Activated CD4-positive, CD25-positive, alpha-beta regulatory T cell (primary cell): ENCODE measurements at places on chromosomes 1 and 21.
A peak's percentile ranks its signal among the peaks of the same experiment; 100 is the strongest.

DNA sequence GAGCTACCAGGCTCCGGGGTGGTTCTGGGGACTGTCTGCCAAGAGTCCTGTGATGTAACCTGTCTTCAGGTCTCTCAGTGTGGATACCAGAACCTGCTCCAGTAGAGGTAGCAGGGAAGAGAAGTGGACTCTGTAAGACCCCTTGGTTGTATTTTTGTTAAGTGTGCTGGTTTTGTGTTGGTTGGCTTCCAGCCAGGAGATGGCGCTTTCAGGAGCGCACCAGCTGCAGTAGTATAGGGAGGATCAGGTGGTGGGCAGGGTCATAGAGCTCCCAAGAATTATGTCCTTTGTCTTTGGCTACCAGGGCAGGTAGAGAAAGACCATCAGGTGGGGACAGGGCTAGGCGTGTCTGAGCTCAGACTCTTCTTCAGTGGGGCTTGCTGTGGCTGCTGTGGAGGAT is 1147.2 kb upstream of the ADGRL4 start:
- DNase-seq: no peak

DNA sequence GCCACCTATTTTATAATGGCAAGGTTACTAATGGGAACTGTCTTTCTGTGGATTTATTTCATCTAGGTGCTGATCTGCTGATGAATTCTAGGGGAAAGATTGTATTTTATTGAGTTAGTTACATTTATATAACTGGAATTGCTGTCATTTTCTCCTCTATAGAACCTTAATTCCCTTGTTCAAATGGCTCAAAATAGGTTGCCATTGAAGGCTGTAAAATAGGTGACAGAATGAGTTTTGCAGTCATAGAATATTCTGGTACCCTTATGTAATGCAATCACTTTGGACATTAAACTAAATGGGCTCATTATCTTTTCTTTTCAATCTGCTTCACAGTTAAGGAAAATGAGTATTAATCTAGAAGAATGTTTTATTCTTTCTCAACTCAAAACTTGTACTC is 131.0 kb downstream of the CTH start:
- DNase-seq: no peak

GRCh38 chr21:41600116-41600515 is 92.2 kb upstream of the TMPRSS2 start:
- no peak for DNase-seq

DNA sequence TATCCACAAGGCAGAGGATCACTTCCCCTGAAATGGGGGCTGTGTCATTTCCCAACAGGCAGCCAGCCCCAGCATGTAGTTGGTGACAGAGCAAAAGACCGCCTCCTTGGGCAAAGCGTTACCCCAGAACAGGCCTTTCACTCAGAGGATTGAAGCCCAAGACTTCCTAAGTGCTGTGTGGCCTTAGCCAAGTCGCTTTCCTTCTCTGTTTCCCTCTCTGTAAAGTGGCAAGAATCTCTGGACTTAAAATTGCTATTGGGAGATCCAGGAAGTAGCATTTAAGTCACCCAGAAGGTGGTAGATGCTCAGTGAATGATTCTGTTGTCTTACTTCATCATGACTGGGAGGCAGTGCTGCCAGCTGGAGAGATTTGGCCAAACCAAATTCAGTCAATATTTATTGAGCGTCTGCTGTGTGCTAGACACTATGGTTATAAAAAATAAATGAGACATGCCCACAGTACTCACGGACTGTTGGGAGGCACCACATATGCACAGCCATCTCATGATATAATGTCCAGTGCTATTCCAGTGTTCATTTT is 35.3 kb downstream of the NIPAL3 start:
- no peak for DNase-seq

- no peak for DNase-seq
Observed at GRCh38 chr1:61081686-61082310, 563 bp upstream of the NFIA start.

GRCh38 chr1:41917835-41918449 is 780 bp downstream of the HIVEP3 start:
- peak; percentile 12 for DNase-seq

- DNase-seq: no peak
Observed at GRCh38 chr1:8463144-8463927, 145.4 kb downstream of the SLC45A1 start.

DNA sequence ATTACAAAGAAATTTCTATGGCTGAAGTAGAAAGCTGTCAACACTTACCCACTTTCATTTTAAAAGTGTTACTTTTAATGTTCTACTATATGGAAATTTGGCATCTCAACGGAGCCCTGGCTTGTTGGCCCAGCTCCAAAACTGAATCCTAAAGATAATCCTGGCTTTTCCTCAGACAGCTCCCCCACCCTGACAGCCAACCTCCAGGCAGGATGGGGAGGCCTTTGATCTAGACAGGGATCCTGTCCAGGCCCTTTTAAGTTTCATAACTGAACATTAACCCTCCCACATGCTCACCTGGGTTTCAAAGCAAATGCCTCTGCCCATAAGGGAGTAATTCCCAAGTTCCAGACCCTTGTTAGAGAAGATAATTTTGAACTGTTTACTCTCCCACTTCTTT is 99.3 kb upstream of the RALGPS2 start:
- no peak for DNase-seq

GRCh38 chr1:67832737-67833601 is at the start of gene GNG12:
Gene GNG12 (minus strand): TSS chr1:67833467. CDS start chr1:67707686, 125,781 bp downstream.
- no peak for DNase-seq

DNA sequence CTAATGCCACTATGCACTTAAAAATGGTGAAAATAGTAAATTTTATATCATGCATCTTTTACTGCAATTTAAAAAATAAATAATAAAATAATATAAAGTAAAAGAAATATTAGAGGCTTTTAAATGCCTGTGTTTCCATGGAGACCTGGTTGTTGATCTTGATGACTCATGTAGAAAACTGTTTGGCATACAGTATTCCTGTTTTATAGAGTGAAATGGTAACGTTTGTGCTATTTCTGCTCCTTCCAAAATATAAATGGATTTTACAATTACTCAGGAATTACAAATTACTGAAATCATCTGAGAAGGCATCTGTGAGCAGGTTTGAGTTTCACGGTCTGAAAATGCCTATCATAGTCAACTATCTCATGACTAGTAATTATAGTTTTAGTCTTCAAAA is 98.4 kb upstream of the USP25 start:
- DNase-seq: no peak

DNA sequence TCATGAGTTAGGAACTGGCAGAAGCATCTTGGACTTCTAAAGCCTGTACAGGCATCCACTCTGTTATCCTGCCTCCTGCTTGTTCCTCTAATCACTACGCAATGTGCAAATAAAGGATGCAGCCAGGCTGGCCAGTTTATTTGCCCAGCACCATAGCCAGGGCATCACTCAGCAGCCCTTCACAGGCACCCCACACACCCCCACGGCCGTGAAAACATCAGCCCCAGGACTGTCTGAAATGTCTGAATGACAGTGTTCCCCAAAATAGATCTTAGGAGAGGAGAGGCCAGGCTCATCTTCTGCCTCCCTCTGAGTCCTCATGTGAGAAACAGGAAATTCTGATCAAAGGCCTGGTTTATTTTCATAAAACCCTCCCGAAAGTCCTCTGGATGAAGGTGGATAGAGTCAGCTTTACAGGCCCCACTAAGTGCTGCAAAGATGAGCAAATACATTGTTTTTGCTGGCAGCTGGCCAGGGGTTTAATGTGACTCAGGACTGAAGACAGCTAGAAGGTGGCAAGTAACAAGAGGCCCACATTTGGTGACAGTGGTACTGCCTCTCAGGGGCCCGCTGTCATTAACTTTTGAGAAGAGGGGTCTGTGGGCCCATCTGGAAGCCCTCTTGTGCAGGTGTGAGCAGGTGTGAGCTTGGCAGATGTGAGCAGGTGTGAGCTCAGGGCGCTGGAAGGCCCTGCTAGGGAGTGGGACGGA is 32.9 kb downstream of the GRHL3 start:
- peak; percentile 9 for DNase-seq

DNA sequence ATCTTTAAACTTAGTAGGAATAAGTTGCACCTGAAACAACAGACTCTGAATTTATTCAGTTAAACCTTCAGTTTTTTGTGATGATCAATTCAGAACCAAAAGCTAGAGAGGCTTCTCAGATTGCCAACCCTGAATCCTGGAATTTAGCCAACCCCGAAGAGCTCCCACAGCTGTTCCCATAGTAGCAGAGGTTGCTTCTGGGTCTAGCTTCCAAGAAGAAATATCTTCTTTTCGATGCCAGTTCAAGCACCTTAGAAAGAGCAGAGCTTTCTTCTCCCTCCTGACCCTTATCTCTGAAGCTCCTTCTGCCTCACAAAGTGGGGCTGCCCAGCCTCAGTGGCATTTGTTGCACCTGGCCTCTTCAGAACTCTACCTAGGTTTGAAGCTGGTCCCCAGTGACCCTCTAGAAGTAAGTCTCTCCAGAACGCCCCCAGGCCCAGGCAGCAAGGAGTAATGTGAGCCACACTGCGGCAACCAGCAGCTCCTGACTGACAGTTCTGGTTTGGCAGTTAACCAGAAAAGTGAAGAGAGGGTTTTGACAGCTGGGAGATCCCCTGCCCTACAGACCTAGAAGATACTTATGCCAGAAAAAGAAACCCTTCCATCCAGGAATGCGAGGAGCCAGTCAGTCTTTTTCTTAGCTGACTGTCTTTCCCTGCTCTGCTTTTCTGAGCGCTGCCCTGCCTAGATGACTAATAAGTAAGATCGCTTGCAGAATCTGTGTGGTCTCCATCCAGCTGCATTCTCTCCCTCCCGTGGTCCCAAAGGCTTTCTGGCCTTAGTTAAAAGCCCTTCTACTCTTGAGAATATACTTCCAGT is 165.9 kb downstream of the ADGRL4 start:
- no peak for DNase-seq
